ENCODE measurements at places on chromosomes 6 and 20.
A peak's percentile ranks its signal among the peaks of the same experiment; 100 is the strongest.

DNA sequence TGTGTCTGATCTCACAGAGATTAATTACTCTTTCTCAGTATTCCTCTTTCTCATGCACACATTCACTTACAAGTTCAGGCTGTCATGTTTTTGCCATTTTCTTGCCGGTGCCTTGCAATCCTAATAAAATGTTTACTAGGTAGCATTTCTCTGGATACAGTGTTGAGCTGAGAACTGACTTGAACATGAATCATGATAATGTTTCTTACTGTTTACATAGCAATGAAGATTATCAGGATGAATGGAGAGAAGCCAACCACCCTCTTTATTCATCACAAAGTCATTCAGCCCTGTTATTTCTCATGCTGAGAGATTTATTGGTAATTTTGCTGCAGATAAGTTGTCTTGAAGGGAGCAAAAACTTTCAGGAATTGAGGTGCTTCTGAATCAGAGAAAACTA lies 185.5 kb upstream of the ECI2 start:
- peak; percentile 96 for DNase-seq

- DNase-seq, result peak; percentile 29
Measured at GRCh38 chr6:75794954-75795739, 46.1 kb downstream of the MYO6 start.

DNA sequence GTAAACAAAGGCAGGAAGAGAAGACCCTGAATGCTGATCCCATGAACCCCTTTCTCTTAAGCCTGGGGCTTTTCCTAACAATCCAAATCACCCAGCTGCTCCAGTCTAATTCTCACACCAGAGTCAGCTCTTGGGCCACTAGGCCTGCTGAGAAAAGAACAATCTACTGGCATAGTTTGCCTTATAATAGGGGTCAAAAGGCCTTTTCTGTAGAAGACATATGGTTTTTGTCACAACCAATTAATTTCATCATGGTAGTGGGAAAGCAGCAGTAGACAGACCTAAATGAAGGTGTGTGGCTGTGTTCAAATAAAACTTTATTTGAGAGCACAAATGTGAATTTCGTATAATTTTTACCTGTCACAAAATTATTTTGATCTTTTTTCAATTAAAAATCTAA lies 994.7 kb upstream of the EPHA7 start:
- DNase-seq, result no peak

DNA sequence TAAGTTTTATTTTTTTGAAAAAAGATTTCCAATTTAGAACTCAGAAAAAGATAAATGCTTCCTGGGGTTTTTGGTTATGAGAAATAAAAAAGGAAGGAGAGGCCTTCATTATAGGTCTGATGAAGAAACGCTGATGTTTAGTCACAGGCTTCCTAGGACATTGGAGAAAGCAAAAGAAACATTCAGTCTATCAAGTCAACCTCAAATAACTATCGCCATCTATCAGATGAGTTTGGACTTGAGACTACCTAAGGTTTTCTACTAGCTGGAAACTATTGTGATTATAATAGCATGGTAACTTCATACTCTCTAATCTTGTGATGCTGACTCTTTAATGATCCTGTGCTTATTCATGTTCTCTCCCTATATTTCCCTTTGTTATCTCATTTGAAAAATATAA lies 171.3 kb downstream of the TPBG start:
- no peak for DNase-seq

DNA sequence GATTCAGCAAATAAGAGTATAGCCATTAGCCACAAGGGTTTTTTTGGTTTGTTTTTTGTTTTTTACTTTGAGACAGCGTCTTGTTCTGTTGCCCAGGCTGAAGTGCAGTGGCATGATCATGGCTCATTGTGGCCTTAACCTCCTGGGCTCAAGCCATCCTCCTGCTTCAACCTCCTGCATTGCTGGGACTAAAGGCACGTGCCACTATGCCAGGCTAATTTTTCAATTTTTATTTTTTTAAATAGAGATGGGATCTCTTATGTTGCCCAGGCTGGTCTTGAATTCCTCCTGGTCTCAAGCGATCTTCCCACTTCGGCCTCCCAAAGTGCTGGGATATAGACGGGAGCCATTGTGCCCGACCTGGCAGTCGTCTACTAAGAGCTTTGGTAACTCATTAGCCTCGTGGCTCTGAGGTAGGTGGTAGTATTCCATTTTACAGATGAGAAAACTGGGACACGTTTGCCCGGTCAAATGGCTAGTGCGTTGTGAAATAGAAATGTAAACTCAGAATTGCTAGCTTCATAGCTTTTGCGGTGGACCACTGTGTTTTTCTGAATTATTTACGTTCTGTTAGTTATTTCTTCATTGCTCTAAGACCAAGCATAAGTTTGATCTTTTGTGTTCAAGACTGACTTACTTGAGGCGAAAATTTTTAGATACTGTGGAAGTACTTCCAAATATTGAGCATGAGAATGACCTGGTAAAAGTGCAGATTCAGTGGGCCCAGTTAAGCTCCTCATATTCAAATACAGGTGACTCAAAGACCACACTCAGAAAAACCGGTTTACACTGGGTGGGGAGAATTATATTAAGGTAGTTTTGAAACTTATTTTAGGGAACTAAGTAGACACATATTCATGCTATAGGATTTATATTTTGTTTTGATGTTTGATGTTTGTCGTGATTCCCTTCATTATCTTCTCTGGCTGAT lies 2.1 kb downstream of the PANK2 start:
- no peak for DNase-seq

DNA sequence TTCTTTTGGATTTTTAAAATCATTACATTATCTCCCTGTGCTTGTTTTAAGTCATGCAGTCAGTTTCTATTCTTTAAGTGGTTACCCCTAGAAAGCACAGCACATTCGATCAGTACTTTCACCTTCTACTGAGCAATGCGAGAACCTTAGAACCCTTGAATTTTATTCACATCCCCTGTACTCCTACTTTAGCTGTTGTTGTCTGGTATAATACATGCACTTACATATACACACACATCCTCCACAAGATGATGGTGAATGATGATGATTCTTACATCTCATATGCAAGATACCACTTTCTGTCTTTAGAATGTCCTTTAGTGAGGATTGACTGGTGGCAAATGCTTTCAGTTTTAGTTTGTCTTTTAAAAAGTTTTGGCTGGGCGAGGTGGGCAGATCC lies 5.7 kb downstream of the CDC40 start:
- no peak for DNase-seq

DNA sequence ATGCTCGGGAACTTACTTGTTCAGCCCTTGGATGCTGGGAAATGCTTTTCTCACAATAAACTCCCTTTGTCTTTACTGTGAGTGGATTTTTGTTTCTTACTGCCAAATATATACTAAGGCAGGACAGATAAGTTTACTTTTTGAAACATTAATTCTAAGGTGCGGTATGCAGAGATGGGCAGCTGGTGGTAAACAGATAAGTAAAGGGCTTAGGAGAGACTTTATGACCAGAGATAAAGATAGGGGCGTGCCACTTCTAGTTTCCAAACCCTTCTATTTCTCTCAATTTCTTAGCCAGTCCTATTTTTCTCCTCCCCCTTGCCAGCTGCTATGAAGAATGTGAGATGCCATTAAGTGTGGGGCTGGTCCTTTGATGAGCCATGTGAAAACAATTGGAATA lies 16.3 kb downstream of the SAMD3 start:
- no peak for DNase-seq

- peak; percentile 62 for DNase-seq
Measured at GRCh38 chr6:1424306-1424927, 35.0 kb downstream of the FOXF2 start.

- DNase-seq, result no peak
Measured at GRCh38 chr6:109877028-109878004, 100.8 kb upstream of the GPR6 start.

DNA sequence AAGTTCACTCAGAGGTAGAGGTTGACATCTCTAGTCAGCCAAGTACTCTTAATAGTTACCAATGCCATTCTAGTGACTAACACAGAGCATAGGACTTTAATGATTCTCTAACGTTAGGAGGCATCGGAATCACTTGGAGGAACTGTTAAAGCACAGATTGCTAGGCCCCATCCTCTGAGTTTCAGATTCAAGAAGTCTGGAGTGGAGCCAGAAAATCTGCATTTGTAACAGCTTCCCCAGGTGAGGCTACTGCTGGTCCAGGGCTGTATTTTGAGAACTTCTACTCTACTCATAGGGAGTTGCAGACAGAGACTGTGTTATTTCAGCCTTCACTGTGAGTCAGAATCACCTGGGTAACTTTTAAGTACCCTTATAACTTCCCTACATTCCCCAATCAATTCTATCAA lies 5.7 kb downstream of the LMBRD1 start:
- DNase-seq, result peak; percentile 3

DNA sequence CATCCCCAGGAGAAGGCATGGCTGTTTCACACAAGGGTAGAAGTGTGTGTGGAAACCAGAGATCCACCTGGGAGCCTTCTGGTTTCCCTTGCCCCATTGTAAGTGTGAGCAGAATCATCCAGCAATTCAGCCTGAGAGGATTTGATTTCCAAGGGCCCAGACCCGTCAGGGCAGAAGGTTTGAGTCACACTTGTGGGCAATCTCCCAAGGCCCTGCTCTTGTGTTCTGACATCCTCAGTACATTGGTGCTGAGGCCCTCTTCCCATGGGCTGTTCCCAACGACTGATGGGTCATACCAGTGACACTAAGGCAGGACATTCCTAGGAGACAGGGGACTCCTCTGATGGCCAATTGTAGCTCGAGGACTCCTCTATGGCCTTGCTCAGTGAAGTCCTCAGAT lies 58.2 kb upstream of the POLR1H start:
- peak; percentile 9 for DNase-seq

DNA sequence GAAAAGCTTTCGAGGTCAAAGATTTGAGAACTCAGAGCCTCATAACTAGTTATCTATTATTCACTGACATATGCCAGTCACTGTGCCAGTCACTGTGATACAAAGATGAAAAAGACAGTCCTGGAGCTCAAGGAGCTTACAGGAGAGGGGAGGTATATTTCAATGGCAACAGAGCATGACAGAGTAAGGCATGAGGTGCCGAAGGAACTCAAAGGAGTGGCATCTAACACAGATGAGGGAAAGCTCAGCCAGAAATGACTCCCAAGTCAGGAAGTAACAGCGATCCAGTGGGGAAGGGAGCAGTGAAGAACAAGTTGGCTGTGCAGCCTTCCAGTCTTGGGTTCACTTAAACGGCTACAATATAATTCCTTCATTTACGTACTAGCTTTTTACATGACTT lies 46.6 kb downstream of the DTNBP1 start:
- no peak for DNase-seq

GRCh38 chr6:21992178-21992967 lies 304.5 kb downstream of the PRL start:
- peak; percentile 73 for DNase-seq

- no peak for DNase-seq
Measured at GRCh38 chr6:159119791-159120190, 49.4 kb upstream of the FNDC1 start.

DNA sequence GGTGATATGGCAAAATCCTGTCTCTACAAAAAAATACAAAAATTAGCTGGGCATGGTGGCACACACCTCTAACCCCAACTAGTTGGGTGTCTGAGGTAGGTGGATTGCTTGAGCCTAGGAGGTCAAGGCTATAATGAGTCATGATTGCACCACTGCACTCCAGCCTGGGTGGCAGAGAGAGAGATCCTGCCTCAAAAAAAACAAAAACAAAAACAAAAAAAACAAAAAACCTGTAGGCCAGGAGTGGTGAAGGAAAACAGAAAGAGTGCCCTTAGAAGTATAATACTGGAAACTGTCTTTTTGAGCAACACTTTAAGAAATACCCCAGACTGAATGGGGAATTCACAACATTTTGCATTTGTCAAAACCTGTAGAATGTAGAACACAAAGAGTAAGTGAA lies 85.3 kb downstream of the JARID2 start:
- DNase-seq, result no peak

GRCh38 chr20:7199861-7200260 lies 432.4 kb downstream of the BMP2 start:
- no peak for DNase-seq

DNA sequence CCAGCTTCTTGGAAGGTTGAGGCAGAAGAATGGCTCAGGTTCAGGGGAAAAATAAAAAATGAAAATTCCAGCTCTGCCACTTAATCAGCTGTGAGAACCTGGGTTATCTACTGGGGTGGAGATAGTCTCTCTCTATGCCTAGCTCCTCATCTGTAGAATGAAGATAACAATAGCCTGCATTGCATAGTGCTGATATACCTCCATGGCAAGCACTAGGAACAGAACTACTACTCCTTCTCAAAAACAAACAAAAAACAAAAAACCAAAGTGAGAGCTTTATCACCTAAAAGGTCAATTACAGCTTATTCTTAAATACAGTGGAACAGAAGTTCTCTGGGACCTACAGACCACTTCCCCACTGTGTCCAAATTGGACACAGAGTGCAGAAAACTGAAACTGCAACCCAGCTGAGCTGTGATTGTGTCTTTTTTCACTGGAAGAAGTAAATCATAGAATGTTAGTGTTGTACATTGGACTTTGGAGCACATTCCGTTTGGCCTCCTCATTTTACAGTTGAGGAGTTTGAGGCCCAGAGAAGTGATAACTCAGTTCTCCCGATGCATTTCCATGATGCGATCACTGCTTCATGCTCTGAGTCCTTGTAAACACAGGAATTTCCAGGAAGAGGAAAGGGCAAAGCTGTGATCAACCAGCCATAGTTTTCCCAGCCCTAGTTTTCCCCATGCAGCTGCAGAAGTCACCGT lies 23.3 kb downstream of the MTFR2 start:
- no peak for DNase-seq

DNA sequence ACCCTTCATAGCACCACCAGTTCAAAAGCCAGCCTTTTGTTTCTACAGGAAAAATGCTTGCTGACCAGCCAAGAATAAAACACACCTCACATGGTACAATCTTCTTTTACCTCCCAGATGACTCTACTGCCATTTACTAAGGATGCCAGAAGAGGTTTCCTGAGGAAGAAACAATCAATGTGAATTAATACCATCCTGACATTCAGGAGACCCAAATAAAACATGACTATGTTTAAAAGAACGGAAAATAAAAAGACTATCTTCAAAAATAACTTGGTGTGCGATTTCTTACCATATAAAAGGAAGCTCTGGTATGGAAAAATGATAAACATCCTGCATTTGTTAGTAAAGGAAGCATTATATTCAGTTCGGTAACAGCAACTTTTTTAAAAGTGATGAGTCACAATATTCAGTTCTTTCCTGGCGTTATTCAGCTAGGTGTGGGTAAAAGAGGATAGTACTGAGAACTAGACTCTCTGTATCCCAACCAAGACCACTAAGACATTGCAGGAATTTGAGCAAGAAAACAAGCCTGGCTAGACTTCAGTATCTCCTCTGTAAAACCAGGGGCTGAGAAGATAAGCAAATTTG lies 16.3 kb downstream of the COL21A1 start:
- no peak for DNase-seq

DNA sequence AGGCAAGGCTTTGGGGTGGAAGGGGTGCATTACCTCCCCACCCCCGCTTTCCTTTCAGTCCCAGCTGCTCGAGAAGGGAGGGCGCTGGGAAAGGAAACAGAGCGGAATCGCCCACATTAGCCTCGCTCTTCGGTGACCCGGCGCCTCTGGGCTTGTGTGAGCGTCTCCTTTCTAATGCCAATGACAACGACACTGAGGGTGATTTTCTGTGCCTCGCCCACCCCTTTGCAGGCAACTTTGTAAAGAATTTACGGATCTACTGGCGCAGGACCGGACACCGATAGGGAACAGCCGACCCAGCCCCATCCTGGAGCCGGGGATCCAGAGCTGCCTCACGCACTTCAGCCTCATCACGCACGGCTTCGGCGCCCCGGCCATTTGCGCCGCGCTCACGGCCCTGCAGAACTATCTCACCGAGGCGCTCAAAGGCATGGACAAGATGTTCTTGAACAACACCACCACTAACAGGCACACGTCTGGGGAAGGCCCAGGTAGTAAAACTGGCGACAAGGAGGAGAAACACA lies 24.3 kb downstream of the TFAP2B start:
- DNase-seq, result no peak

Data from fibroblast of skin of abdomen (primary cell).